NCI-H524 (cell line): ENCODE measurements at places on chromosomes 4 and X.

DNA sequence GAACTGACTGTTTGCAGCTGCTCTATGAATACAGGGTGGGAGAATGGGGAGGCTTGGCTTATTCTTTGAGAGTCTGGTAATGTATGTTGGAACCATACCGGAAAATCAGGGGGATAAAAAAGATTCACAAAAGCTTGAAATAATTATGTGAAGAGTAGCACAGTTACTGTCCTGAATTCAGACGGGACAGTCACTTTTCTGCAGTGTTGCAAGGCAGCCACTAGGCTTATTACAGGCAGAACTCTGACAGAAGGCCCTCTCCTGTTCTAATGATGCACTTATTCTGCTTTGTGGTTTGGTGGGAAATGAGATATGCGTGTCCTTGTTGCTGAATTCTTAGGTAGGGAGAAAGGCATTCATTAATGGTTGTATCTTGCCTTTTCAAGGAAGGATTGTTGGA lies 37.2 kb downstream of the GUCY1B1 start:
- no peak for DNase-seq

GRCh38 chrX:110258552-110258951 lies 59.3 kb downstream of the AMMECR1 start:
- DNase-seq = no peak

GRCh38 chr4:13681570-13681969 lies 54.0 kb upstream of the BOD1L1 start:
- no peak for DNase-seq

DNA sequence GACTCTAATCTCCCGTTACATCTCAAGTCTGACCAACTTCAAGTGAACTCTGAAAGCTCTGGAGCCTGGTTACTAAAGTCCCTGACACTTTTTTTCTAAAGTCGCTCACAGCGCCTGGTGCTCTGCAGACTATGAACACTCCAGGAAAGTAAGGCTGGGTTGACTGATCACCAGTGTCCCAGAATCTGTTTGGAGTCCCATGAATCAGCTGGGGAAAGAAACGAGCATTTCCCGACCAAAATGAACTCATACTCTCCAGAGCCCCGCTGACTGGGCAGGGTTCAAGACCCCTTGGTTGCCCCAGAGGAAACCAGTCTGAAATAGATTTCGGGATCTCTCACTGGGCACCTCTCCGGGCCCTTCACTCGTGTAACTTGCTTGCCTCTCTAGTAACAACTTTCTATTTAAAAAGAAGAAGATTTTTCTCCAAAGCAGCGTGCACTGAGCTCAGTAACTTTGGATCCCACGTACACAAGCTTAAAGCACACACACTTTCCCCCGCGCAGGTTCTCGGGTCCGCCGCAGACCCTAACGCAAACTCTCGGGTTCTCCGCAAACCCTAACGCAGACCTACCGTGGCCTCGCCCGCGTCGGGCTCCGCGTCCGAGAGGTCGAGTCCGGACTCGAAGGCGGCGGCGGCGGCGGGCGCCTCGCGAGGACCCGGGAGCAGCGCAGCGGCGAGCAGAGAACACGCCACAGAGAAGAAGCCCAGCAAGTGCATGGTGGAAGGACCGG lies 964 bp downstream of the VEGFC start:
- DNase-seq = no peak

DNA sequence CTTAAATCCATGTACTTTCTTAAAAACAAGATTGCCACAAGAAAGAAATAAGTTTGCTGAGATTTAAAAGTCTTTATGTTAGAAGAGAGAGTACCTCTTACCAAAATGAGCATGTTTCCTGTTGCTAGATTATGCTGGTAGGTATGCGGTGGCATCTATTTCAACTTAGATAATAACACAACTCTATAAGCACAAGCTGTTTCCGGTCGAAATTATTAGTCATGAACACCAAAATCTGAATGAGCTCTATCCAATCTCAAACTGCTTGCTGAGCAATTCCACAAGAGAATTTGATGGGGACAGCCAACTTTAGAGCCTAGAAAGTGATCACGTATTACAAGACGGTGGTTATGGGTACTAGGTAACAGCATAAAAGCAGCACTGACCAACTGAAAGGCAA lies 49.3 kb downstream of the CBR4 start:
- DNase-seq = no peak

DNA sequence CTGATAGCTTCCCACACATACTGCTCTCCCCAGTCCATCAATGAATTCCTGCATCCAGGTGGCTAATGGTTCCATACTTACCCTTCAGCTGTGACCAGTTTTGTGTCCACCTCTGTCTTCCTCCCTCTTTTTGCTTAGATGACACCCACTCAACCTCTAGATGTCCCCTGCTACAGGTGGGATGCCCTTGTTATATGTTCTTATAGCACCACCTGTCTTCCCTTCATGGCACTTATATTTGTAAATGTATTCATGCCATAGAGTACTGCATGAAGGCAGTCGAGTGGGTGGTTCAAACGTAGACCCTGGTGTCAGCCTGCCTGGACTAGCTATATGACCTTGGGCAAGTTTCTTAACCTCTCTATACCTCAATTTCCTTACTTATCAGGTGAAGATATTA lies 6.5 kb upstream of the USP46 start:
- DNase-seq = peak; percentile 44
